SK-N-SH (cell line): ENCODE measurements at places on chromosomes 11 and 22.

GRCh38 chr11:8055836-8056526, 25.0 kb upstream of the TUB start:
- no peak for DNase-seq

GRCh38 chr11:76677458-76677765, 6.9 kb upstream of the LRRC32 start:
- DNase-seq, result no peak

DNA sequence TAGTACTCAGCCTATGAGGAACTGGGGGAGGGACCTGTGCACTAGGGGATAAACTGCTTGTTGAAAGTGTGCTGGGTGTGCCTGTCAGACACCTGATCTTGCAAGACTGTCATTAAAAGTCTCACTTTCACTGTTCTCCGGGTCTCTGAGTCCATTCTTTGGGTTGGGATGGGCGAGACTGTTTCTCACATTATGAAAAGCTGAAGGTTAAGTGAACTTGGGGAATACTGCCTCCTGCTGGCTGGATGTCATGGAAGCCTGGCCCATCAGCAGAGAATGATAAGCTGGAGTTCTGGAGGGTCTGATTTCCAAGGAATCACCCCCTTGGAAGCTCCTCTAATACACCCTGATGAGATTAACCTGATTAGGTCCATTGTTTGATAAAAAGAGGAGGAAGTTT, 9.0 kb upstream of the VPREB1 start:
- DNase-seq, result peak; percentile 30

- peak; percentile 10 for DNase-seq
Observed at GRCh38 chr22:49964136-49965090, 3.8 kb downstream of the PIM3 start.

DNA sequence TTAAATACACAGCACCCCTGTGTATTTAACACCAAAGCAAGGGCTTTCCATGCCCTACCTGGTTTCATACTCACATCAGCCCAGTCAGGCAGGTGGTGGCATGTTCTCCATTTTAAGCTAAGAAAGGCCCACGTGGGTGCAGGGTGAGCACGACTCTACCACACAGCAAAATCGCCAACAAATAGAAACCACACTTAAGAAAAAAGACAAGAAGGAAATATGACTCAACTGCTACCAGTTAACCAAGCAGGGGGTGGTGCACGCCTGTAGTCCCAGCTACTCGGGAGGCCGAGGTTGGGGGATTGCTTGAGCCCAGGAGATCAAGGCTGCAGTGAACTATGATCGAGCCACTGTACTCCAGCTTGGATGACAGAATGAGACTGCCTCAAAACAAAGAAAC, 35.2 kb upstream of the TFIP11 start:
- no peak for DNase-seq

DNA sequence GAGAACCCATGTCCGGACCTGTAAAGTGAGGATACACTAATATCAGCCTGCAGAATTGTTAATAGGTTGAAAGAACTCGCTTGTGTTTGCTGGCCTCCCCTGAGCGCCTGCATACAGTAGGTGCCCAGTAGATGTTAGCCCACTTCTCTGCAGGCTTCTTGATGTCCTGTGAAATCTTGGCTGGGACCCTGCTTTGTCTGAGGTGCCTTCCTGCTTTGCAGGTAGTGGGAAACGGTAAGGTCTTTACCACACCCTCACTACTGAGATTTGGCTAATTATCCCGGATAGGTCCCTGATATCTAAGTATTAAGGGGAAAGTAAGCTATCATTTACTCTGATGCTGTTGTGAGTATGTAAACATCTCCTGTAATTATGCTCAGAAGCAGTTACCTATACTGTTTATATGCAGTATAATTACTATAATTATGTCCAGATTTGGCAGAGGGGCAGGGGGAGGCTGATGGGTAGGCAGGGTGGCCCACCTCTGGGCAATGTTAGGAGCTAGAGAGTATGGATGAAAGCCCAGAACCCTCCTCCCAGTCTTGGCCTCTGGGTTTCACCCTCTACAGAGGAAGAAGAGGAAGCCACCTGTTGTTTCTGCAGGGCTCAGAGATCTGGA, 1.2 kb upstream of the ARRB1 start:
- no peak for DNase-seq

DNA sequence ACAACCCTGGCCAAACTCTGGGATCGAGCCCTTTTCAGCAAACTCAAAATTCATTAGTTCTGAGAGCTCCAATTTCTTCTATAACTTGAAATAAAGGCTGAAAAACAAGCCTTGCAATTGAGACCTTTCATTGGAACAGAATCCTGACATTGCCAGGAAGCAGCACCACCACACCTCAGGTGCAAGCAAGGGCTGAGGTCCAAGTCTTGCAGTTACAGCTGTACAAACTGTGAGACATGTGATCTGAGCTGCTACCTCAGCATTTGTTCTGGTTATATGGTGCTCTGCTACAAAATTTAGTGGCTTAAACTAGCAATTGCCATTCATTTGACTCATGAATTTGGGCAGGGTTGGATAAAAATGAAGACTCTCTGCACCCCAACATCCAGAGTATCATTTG, 18.1 kb downstream of the OR5AS1 start:
- DNase-seq, result no peak

DNA sequence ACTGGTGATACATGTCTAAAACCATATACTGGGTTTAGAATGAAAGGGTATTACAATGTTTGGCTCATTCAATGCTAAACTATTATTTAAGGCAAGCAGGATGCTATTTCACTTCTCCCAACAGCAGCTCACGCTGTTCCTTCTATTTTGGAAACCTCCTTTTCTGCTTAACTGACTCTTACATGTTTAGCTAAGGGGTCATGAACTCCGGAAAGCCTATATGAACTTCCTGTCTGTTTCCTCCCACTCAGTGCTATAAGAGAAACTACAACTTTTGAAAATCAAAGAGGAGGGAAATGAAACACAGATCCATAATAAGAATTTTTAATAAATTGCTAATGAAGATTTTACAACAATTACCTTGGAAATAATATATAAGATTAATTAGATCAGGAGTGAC, 30.9 kb downstream of the SLC36A4 start:
- no peak for DNase-seq
